ENCODE measurements at places on chromosomes 12 and 14.

DNA sequence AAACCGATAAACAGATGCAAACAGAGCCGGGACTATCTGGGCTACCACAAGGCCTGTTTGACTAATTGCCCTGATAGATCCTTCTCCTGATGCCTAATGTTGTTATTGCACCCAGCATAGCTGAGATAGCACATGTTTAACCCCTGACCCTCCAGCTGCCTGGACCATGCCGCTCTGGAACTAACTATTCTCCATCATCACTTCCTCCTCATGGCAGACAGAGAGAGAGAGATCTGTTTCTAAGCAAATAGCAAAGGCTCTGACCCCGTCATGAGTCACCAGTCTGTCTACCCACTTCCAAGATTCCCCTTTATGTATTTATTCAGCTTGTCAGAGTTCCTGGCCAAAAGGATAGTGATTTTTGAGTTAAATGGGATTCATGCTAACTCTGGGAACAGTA lies 58.2 kb upstream of the FLRT2 start:
- no peak for DNase-seq

- no peak for DNase-seq
Observed at GRCh38 chr12:84785281-84785680, 127.3 kb downstream of the SLC6A15 start.

DNA sequence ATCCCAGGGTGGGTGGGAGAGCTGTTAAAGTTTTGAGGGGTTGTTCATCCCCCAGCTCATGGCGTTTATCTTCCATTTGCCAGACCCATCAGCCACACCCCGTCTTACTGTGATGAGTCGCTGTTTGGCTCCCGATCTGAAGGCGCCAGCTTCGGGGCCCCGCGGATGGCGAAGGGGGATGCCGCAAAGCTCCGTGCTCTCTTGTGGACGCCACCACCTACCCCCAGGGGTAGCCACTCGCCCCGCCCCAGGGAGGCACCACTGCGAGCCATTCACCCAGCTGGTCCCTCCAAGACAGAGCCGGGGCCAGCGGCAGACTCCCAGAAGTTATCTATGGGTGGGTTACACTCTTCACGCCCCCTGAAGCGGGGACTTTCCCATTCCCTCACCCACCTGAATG lies 5.7 kb downstream of the RITA1 start:
- DNase-seq: no peak

DNA sequence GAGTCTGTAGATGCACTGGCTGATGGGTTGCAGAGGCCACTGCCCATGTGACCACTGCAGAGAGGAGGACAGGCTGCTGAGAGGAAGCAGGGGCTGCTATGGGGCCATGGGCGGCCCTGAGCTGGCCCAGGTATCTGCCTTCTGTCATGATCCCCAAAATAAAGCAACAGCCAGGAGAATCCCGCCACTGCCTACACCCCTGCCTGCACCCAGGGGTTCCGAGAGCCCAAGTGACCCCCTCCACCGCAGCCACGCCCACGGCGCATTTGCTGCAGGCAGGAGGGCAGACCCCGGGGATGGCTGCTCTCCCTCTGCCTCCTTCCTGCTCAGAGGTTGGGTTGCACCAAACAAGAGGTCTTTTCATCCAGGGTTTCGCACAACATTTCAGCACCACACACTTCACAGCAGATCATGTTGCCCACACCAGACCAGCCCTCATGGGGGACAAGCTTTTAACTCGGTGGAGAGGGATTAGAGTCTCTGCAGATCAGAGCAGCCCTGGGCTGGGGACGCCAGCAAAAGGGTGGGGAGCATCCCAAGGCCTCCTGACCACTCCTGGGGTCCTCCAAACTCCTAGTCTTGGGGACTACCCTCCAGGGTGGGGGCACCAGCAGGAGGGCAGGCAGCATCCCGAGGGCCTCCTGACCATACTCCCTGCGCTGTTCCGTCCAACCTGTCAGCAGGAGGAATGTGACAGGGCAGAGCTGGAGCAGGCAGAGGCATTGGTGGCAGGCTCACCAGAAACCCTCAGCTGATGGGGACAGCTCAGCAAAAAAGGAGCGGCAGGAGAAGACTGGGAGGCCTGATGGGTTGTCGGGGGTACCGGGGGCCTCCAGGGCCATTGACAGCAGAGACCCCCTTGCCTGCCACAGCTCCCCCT lies 14.1 kb downstream of the CCDC85C start:
- no peak for DNase-seq

GRCh38 chr14:99190696-99191394 lies 81.2 kb downstream of the BCL11B start:
- no peak for DNase-seq
